Foreskin keratinocyte (primary cell): ENCODE measurements at places on chromosomes 7 and 10. TPM values are rescaled to one million over a fixed set of nuclear protein-coding genes. Genes with fewer than 3 reads are reported as not detected.

GRCh38 chr7:10655031-10655430, 318.6 kb upstream of the PHF14 start:
- no peak for DNase-seq

DNA sequence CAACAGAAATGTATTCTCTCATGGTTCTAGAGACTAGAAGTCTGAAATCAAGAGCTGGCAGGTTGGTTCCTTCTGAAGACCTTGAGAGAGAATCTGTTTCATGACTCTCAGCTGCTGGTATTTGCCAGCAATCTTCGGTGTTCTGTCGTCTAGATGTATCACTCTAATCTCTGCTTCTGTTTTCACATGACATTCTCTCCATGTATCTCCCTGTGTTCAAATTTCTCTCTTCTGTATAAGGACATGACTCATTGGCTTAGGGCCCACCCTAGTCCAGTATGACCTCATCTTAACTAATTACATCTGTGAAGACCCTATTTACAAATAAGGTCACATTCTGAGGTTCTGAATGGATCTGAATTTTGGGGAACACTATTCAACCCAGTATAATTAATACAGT, 82.3 kb downstream of the ANKRD7 start:
- DNase-seq: no peak

- no peak for DNase-seq
These were observed 10.9 kb downstream of the CYP17A1 start for GRCh38 chr10:102826148-102826796.

DNA sequence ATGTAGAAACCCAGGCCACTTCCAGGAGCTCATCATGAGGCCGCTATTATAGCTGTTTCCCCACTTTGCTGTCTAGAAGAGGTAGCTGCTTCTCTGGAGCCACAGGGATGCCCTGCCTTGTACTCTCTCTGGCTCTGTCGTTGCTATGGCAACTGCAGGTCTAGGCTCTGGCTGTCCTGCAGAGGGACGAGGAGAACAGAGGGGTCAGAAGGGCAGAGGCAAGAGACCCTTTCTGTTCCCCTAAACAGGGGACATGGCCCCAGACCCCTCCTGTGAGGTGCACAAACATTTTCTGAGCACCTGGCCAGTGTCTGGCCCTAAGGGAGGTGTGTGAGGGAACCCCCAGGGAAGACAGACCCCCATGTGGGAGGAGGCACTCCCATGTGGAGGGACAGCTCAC, 31.4 kb downstream of the ITPRIP start:
- DNase-seq: no peak

GRCh38 chr7:15837306-15837950, 150.9 kb upstream of the MEOX2 start:
- DNase-seq: no peak

Gene C10orf71
- not detected in 2 replicates for total RNA-seq

Gene PLXNA4
- total RNA-seq: not detected in 2 replicates

Gene KAZALD1
- total RNA-seq: 0.27 and 0.32 TPM in 2 replicates

Gene ZNF511
- total RNA-seq: 42.3 and 50.3 TPM in 2 replicates
